ENCODE measurements at places on chromosomes 3 and 15.

DNA sequence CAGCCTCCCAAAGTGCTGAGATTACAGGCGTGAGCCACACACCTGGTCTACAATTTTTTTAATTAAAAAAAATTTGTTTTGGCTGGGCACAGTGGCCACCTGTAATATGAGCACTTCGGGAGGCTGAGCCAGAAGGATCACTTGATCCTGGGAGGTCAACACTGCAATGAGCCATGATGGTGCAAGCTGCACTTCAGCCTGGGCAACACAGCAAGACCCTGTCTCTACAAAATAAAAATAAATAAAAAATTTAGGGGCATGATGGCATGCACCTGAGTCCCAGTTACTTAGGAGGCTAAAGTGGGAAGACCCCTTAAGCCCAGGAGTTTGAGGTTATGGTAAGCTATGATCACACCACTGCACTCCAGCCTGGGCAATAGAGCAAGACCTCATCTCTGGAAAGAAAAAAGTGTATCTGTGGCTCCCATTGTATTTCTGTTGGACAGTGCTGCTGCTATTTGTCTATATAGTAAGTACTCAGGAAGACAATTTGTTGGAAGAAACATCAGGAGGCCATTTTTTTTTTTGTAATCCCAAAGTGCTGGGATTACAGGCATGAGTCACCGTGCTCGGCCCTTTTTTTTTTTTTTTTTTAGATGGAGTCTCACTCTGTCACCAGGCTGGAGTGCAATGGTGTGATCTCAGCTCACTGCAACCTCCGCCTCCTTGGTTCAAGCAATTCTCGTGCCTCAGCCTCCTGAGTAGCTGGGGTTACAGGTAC is 27.5 kb upstream of the SH3BP5 start:
- no peak for DNase-seq

DNA sequence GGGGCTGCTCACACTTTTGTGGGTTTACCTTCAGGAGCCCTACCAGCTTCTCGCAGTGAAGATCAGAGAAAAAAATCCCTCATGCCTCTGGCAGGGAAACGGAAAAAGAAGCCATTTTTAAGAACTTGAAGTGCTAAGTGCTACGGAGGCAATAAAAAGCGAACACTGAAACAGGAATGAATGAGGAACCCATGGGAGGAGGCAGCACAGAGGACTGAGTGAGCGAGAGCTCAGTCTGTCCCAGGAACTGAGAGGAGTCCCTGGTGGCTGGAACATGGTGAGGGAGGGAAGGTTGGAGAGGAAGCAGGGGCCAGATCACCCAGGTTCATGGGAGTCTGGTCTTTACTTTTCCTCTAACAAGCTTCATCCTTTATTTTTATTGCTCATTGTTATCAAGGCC is 228.1 kb upstream of the PROK2 start:
- DNase-seq: no peak

DNA sequence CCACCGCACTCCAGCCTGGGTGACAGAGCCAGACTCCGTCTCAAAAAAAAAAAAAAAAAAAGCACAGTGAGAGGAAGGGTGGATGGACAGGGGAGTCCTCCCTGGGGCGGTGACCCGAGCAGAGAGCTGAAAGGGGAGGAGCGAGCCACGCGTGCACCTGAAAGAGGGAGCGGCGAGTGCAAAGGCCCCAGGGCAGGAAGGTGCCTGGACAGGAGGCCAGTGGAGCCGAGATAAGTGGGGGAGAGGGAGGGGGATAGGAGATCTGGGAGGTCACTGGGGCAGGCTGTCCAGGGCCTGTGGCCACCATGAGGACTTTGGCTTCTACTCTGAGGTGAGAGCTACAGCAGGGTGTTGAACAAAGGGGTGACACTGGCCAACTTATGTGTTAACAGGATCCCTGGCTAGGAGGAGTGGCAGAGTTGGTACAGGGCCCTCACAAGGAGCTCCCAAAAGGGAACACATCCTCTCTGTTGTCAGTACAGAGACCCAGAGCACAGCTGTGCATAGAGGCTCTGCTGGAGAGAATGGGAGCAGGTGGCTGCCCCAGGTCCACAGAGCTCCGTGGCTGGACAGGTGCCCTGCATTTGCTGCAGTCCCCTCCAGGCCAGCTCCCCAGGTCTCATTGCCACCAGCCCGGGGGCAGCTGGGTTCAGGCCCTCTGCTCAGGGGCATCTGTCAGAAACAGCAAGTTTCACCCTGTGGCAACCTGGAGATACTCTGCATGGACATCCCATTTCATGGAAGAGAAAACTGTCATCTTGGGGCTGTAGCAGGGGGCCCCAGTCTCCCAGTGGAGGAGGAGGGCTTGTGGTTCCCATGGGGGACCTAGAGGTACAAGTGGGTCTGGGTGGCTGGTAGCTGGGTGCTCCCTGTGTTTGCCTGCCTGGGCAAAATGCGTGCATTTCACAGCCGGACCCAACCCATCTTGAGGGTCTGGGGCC is 28.5 kb downstream of the FBLN2 start:
- no peak for DNase-seq

DNA sequence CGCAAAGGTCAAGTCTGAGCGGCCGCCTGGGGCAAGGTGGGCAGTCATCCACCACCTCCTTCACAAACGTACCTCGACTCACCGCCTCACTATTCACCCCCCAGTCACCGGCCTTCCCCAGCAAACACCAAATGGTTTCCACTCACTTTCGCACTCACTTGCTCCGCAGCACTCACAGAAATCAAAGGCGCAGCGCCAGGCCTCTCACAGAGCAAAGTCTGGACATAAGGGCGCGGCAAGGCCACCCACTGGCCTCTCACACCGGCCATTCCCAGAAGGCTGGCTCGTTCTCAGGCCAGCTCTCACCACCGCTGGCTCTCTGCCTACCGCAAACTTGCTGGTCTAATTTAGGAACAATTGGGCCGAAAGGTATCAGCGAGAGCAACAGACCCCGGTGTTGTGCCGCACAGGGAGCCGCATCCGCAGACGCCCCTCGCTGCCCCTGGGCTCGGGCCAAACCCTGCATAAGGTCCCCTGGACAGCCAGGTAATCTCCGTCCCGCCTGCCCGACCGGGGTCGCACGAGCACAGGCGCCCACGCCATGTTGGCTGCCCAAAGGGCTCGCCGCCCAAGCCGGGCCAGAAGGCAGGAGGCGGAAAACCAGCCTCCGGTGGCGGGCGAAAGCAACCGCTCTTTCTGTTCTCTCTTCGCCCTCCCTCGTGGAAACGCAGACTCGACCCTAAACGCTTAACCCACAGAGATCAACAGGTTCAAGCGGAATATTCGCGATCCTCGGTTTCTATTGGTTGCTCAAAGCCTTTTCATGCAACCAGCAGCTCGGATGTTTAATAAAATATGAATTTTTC is 2.9 kb downstream of the SHOX2 start:
- DNase-seq: no peak

- no peak for DNase-seq
Measured at GRCh38 chr3:9715136-9715535, 11.5 kb downstream of the CPNE9 start.

DNA sequence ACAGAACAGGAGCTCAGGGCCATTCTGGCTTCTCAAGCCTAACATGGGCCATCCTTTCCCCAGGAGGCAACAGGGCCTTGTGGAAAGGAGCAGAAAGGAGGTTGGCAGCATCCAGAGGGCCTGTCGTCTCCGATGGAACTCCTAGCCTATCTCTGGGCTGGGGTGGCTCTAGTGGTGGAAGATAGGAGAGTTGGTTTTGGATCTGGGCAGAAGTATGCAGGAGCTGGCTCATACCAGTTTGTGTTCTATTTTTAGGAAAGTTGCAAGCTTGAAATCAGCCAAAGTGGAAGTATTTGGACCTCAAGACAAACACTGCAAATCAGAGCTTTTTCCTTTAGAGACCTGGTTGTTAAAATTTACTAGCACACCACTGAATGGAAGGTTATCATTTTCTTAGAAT is 35.4 kb upstream of the XCR1 start:
- no peak for DNase-seq

GRCh38 chr3:171432548-171432947 is 27.7 kb downstream of the TNIK start:
- DNase-seq: no peak

DNA sequence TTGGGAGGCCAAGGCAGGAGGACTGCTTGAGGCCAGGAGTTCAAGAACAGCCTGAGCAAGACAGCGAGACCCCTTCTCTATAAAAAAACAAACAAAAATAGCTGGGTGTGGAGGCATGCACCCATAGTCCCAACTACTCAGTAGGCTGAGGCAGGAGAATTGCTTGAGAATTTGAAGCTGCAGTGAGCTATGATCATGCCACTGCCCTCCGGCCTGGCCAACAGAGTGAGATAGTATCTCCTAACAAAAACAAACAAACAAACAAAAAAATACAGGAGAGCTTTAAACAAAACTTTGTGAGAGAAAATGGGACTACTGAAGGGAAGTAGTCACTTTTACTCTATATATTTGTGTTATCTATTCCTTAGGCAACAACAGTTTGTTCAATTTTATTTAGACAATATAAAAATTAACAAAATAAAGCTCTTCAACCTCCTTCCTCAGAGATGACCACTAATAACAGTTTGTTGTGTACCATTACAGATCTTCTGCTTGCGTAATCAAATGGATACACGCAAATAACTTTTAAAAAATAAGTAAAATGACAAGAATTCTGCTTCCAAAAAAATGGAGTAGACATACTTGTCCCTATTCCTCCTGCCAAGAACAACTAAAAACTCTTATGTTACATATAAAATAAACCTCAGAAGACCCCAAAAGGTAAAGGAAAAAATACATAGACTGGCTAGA is 17.4 kb downstream of the PHC3 start:
- DNase-seq: no peak

- no peak for DNase-seq
Measured at GRCh38 chr3:107410606-107411005, 33.4 kb downstream of the CCDC54 start.

DNA sequence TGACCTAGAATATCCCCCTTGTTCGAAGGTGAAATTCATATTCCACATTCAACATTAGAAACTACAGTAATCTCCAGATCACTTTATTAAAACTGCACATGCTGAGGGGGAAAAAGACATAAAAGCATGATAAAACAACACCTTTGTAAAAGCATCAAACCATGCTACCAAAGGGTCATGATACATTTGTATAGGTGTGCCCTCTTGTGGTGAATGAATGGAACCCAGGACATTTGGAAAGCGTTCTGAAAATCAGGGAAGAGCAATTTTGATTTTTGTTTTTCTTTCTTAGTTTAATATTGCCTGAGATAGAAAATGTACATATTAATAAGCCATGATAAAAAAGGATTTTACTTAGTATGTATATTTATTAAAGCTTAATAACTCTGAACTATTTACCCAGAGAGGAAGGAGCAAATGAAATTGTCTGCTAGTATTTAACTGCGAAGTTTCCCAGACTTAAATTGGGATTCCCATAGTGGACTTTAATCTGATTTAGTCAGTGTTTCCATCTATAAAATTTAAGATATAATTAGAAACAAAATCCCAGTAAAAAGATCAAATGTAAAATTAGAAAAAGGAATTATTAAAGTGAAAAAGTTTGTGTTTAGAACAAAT is 105.8 kb upstream of the ARL6 start:
- DNase-seq: peak; percentile 21

DNA sequence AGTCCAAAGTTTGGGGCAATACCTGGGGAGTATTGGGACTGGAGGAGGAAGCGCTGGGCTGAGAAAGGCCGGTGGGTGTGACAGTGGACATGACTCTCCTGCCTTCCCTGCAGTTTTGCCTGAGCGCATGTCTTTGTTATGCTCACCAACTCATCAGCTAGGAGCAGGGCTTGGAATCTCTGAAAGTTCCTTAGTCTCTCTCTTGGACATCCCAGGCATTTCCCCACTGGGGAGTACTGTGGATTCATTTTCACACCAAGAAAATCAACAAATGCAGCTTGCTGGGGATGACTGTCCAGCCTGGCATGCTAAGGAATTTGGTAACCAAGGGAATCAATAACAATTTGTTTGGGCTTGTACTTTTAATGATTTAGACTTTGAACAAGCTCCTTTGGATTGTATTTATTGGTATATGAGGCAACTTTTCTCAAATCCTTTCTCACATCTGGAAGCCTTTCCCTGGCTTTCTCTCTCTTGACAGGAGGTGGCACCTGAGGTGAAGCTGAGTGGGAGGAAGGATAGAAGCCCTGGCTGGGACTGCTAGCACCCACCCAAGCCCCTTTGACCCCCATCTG is 48.5 kb upstream of the CHST2 start:
- no peak for DNase-seq

- DNase-seq: no peak
Measured at GRCh38 chr3:144039661-144040060, 68.0 kb downstream of the DIPK2A start.

- no peak for DNase-seq
Measured at GRCh38 chr3:79253271-79253670, 514.5 kb downstream of the ROBO1 start.

DNA sequence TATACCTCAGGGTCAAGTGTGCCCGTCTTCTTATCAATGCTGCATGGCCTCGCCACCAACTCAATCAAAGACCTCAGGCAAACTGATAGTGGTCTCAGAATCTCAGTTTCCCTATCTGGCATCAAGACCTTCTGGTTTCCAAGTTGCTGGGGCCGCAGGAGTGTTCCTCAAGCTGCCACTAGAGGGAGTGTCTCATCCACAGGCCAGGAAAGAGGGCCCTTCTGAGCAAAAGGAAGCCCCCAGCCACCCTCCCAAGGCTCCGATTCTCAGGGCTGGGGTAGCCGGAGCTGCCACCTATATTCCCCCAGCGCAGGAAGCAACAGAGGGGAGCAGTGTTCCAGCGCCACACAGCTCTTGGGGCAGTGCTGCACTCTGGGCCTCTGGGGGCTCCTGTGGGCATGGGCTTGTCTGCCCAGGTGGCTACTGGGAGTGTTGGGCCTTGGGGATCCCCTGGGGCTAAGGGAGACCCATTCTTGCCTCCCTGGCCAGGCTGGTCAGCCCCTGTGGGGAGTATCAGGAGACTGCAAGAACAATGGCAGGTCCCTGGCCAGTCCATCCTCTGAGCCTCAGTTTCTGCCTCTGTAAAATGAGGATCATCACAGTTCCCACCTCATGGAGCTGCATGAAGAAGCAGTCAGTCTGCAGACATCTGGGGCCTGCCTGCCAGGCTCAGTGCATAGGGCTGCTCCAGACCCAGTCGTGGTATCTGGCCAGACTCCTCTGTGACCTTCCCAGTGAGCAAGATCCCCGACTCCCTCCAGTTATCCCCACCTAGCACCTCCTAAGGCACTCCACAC is 23.4 kb upstream of the SEC13 start:
- DNase-seq: no peak

- no peak for DNase-seq
Measured at GRCh38 chr3:72722930-72723726, 125.1 kb downstream of the SHQ1 start.

- no peak for DNase-seq
Measured at GRCh38 chr3:188241072-188241471, 87.1 kb downstream of the LPP start.

DNA sequence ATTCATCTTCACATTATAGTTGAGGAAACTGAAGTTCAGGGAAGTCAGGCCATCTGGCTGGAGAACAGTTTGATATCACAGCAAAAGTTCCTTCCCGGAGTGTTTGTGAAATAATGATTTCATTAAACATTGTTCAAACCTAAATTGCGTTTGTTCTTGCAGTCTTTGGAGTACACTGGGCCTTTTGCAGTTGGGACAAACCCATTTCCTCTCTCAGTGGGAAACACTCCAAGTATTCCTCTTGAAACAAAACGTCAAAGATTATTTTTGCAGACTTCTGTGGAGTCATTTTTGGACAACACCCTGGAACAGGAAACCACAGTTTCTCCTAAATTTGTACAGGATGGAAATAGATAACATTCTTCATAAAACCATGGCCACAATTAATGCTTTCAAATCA is 287.5 kb downstream of the PTPRG start:
- no peak for DNase-seq

- no peak for DNase-seq
Measured at GRCh38 chr15:42279234-42279723, 6.0 kb upstream of the TMEM87A start.

Measured in KG1 (cell line).